ENCODE measurements at places on chromosomes 6 and 20.

GRCh38 chr6:21496196-21496595 is 97.4 kb upstream of the SOX4 start:
- DNase-seq = no peak

DNA sequence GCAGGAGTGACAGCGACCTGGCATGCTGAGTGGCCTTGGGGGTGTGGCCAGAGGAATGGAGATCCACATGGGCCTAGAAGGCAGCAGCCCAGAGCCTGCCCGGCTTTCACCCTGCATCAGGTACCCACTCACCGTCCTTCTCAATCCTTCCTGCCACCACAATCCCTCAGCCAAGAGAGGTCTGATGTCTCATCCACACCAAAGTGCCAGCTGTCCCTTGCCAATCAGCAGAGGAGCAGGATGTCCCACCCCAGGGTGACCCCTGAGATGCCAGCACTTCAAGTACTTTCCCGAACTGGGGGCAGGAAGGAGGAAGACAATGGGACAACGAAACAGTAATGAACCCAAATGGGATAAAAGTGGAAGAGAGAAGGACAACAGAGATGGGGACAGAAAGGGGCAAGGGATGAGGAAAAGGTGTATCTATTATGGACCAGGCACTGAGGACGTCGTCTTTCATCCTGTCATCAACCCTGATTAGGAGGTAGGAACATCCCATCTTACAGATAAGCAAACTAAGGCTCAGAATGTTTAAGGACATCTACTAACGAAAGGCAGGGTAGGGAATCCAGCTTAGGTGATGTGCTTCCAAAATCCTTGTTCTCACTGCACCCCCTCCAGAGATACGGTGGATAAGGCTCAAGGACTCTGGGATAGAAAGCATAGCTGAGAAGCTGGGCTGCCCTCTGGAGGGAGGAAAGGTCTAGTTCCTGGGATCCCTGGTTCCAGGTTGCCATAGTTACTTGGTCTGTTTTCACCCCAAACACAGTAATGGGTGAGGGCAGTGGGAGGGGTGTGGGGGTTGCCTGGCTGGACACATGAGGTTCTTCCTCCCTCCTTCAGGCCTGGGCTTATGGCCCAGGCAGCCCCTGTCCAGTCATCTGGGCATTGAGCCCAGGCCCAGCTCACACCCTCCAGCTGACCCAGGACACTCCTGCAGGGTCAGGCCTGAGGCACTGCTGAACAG is 4.5 kb upstream of the TNXB start:
- no peak for DNase-seq

- DNase-seq = no peak
Measured at GRCh38 chr6:100808638-100809275, 72.4 kb downstream of the ASCC3 start.

- DNase-seq = no peak
Measured at GRCh38 chr20:47262365-47263013, 94.0 kb downstream of the ZMYND8 start.

DNA sequence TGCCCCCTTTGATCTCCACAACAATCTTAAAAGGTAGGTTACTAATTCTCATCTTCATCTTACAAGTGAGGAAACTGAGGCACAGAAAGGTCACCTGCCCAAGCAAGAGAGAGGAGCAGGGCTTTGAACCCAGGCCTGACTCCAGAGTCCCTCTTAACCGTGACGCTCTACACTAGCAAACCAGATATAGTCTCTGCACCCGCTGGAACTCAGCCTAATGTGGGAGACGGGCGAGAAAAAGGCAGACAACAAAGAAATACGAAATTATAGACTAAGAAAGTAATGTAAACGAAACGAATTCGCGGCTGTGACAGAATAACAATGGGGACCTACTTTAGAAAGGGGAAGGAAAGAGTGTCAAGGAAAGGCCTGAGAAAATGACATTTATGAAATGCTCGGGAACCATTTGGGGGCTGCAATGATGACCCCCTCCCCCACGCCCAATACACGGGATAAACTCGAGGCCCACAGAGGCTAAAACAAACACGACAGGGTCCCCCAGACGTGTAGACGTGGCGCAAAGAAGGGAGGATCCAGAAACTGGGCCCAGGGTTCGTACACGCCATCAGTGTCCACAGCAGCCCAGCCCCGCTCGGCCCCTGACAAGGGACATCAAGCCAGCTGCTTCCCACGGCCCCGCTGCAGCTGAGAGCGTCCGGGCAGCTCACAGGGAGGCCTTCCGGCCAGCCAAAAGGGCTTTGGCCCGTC is 637 bp downstream of the TRPC4AP start:
- no peak for DNase-seq

- no peak for DNase-seq
Measured at GRCh38 chr20:10350188-10350842, 83.7 kb downstream of the MKKS start.

GRCh38 chr6:134373993-134374392 is 56.1 kb upstream of the SGK1 start:
- no peak for DNase-seq

GRCh38 chr6:170053966-170054661 is 236.8 kb downstream of the DLL1 start:
- DNase-seq = no peak
